Tibial nerve (tissue), 4 donors: ENCODE measurements at places on chromosomes 11 and 22.

DNA sequence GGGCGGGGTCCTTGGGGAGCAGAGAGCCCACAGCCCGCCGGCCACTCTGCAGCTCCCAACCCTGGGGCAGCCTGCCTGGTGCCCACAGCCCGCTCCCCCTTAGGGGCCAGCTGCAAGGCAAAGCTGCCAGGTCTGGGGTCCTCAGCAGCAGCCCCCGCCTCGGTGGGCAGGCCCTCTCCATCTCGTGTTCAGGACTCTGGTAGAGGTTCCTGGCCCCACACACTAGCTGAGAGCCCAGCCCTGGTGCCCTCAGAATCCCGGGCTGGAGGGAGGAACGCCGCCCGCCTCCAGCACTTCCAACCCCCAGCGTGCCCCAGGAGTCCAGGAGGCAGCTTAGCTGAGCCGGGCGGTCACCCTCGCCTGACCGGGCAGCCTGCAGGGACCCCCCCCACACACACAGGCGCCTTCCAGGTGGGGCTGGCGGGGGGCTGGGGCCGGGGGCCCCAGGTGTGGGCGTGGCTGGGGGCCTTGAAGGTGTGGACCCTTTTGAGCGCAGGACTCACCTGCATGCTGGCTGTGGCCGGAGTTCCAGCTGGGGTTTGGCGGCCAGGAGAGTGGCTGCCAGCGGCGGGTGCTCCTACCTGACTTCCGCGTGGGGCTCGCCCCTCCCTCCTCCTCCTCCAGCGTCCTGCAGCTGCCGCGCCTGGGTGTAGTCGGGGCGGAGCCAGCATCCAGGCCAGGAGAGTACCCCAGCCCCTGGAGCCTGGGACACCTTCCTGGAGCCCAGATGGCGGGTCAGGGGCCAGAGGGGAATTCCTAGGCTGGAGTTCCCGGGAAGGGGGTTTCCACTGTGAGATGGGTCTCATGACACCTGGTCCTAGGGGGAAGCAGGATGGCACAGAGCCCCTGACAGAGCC, at the start of gene ANO9:
Gene ANO9 (minus strand): TSS at position 594 of the 857 bp plus-strand sequence. CDS start 85 bp downstream, at position 509.
- DNase-seq = no peak

DNA sequence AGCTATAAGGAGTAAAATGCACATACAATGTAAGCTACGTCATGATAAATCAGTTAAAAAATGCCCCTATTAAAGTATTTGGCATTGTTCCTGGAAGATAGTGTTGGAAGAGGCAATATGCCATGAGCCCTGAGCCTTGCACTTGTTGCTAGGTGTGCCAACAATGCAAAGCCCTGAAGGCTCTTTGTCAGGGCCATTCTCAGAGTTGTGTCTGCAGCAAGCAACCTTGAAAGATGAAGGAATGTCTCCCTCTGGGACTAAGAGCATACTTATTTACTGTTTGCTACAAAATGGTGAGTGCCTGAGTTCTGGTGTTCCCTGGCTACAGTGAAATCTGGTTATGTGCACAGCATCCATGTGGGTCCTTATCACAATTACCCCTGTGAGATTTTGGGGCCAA, 322.3 kb upstream of the FAT3 start:
- DNase-seq = no peak

- DNase-seq = no peak
Measured at GRCh38 chr11:2508793-2509192, 64.0 kb downstream of the KCNQ1 start.

GRCh38 chr11:100719809-100720221, 32.7 kb downstream of the ARHGAP42 start:
- DNase-seq = peak; percentile 61

DNA sequence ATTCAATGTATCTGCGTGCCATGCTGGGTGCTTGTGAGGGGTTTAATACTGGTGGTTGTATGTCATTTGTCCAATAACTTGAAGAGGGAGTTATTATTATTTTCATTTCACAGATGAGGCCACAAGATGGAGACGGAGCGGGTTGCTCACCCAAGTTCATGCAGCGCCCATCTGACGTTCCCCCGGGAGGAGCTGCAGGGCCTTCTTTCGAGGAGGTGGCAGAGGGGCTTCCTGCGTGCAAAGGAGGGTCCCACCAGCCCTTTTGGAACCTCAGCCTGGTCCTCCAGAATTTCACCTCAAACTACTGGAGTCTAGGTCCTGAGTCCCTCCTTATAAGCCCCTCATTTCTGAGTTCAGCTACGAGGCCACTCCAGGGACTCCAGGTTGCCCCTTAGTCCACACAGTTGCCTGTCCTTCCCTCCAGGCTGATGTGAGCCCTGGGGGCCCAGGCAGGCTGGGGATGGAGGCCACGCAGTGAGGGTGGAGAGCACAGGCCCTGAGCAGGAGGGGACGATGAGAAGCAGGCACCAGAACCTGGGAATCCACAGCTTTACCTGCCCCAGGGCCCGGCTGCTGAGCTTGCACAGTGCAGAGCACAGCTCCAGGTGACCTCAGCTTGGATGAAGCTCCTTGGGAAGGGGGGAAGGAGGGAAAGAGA, 2.9 kb upstream of the VSIG10L2 start:
- DNase-seq = no peak

- no peak for DNase-seq
Measured at GRCh38 chr11:69156673-69157155, 979 bp downstream of the SMIM38 start.
